ENCODE measurements at places on chromosomes 6 and 20.

DNA sequence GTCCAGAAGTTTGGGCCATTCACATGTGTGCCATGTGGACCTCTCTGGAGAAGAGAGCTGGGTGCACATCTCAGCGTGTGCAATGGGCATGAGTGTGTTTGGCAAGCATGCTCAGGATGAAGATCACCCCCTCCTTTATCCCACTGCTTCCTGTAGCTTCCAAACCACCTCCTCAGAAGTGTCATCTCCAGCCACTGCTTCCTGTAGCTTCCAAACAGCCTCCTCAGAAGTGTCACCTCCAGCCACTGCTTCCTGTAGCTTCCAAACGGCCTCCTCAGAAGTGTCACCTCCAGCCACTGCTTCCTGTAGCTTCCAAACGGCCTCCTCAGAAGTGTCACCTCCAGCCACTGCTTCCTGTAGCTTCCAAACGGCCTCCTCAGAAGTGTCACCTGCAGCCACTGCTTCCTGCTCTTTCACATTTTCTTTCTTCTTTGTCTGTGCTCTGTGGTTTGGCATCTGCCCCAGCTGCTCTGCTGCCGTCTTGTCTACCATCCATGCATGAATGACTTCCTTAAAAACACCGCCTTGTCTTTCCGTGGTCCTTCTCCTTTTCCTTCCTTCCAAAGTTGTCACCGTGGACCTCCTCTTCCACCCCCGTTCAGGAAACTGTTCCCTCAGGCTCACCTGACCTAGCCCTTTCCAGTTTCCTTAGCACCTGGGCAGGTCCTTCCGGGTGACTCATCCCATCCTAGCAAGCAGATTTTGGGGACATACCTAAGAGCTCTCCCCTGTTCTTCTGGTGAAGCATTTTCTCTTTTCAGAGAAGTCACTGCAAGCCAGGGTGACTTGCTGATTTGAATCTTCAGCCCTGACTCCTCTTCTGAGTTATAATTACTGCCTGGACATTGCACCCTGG lies 43.5 kb upstream of the TIAM2 start:
- DNase-seq, result no peak

GRCh38 chr6:150280703-150281102 lies 88.1 kb upstream of the IYD start:
- DNase-seq, result no peak

DNA sequence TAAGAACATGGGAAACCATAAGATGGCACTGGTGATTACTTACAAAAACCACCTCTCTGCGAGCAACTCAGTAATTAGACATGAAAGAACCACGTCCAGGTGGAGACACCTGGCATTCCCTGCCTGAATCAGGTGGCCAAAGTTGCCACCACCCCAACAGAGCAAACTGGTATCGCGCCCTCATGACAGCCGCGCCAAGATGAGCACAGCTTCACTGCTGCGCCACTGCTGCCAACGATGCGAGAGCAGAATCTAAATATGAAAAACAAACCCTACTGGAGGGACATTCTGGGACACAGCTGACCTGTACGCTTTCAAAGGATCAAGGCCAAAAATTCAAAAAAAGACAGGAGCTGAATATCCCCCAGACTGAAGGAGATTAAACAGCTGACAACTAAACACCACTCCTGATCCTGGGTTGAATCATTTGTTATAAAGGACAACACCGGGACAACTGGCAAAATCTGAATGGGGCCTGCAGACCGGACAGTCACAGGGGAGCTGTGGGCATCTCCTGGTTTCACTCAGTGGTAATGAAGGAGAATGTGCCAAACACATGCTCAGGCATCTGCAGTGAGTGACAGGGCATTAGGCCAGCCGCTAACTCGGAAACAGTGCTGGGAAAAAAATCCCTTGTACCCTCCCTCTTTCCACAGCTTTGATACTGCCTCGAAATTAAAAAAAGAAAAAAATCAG lies 17.4 kb downstream of the CST7 start:
- no peak for DNase-seq

GRCh38 chr20:17873410-17874270 lies 95.0 kb downstream of the SNX5 start:
- no peak for DNase-seq

DNA sequence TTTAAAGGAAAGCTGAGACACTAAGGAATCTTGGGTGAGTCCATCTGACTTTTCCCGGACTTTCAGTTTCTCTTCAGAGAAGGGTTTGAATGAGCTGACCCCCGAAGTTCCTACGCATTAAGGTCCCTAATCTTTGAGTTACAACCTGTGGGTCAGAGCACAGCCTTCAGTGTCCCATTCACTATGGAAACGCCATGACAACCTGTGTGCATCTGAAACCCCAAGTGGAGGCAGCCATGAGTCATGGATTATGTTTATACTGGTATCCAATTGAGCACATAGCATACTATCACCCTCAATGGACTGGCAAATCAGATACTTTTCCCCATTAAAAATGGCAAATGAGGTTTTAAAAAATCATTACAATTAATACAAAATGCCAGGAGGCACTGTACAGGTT lies 11.4 kb downstream of the MYLK4 start:
- no peak for DNase-seq

DNA sequence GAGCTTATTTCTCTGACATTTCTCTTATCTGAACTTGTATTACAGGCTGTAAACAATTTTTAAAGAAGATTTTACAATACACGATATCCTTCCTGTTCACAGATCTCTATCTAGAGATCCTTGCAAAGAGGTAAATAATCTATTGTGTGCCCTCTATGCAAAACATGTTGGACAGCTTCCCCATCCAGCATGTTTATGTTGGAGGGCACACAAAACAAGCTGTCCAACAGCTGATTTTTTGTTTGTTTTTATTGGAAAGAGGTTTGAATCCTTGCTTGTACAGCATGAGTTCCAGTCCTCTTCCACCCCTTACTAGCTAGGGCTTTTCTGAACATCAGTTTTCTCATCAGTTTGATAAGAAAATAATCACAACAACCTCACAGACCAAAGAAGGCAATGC lies 62.3 kb upstream of the SYNDIG1 start:
- no peak for DNase-seq

DNA sequence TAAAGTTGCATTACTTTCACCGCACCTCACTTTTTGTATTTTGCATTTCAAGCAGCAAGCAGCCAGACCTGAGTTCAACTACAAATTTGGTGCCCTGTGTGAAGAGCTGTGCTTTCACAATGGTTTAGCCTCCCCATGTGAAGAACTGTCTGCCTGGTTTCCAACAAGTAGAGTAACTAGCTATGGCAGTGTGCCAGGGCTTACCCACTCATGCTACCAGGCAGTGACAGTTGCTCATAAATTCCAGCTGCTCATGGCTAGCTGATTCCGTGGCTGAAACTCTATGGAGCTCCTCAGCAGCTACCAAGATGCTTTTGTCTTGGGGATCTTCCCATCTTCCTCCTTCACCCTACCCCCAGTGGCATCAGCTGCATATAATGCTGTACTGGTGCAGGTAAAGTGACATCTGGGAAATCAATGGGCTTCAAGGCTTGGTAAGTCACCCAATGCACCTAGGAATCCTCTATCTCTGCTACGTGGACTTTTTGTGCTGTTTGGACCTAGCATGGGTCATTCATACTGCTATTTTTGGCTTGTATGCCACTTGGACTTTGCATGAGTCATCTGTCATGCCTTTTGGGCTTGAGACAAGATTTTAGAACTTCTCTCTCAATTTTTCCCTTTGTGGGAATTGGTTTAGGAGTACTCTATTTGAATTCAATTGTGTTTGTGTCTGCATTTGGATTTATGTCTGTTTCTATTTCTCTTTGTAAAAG lies 176.5 kb upstream of the GJE1 start:
- DNase-seq, result no peak

DNA sequence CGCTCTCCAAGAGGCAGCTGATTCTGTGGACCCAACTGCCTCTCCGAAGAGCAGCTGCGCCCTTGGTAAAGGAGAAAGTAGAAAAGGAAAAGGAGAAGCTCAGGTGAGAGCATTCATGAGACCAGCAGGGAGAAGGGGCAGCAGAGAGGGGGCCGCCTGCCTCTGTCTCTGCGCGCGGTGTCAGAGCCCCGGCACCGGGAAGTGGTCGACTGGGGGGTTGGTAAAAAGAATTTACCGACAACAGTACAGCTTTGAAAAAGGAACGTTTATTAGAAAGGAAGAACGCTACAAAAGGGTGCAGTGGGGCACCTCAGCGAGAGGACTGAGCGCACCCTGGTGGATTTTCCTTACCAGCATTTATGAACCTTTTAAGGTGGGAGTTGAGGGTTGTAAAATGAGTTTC lies 61.9 kb downstream of the GPR6 start:
- DNase-seq, result no peak

DNA sequence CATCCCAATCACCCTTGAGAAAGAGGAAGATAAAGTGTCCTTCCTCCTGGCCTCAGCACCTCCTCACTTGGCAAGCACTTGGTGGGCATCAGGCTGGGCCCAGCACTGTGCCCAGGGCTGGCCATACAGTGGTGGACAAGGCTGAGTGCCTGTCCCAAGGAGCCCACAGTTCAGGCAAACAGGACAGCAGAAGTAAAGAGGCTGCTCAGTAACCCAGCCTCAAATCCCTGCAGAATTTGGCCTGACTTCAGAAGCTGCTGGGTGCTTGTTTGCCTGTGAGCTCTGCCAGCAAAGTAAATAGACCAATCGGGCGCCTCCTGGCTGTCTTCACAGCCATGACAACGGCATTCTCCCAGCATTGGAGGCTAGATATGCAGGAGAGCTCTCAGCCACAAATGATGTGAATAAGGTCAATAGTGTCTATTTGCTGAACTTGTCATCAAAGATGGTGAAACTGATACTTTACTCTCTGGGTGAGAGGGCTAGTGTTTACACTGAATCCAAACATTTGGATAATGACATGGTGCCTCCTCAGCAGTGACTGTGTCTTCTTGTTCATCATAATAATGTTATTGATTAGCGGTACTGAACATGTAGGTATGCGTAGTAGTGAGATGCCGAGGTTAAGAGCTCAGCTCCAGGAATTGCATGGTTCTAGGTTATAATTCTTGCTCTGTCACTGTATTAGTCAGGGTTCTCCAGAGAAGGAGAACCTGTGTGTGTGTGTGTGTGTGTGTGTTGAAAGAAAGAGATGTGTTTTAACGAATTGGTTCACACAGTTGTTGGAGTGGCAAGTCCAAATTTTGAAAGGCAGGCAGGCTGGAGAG lies 36.9 kb upstream of the FANCE start:
- no peak for DNase-seq

DNA sequence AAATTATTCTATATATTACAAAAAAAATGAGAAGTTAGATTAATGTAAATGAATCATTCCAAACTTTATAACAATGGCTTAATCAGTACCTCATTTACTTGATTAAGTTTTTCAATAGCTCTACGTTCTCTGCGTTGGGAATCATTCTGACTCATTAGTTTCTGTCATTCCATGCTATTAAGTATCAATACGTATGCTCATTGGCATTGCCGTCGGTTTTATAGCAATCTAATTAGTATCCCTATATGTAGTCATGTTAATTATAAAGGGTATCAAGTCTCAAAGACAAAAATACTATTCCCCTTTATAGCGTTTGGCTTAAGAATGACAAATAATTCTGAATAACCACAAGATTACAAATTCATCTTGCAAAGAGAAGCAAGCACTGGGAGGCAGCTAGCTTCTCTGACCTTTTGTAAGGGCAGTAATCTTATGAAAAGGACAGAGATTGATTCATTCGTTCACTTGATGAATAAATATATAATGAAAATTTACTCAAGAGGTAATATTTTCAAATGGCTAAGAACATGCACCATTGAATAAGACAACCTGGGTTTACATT lies 41.8 kb downstream of the OLIG3 start:
- DNase-seq, result no peak

DNA sequence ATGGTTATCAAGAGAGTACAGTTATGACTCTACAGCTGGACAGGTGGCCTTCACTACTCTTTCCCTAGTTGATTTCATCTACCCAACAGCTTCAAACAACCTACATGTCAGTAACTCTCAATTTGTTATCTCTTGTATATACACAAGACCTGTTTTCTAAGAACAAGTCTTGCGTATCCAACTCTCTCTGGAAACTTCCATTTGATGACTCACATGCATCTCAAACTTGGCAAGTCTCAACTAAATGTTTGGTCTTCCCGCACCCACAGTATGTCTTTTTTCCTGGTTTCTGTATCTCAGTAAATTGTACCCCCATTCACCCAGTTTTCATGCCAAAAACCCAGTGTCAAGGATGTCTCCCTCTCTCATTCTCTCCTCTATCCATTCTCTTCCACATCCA lies 97.7 kb downstream of the BTBD9 start:
- DNase-seq, result no peak

- DNase-seq, result no peak
Observed at GRCh38 chr6:111550195-111550594, 55.5 kb downstream of the TRAF3IP2 start.

DNA sequence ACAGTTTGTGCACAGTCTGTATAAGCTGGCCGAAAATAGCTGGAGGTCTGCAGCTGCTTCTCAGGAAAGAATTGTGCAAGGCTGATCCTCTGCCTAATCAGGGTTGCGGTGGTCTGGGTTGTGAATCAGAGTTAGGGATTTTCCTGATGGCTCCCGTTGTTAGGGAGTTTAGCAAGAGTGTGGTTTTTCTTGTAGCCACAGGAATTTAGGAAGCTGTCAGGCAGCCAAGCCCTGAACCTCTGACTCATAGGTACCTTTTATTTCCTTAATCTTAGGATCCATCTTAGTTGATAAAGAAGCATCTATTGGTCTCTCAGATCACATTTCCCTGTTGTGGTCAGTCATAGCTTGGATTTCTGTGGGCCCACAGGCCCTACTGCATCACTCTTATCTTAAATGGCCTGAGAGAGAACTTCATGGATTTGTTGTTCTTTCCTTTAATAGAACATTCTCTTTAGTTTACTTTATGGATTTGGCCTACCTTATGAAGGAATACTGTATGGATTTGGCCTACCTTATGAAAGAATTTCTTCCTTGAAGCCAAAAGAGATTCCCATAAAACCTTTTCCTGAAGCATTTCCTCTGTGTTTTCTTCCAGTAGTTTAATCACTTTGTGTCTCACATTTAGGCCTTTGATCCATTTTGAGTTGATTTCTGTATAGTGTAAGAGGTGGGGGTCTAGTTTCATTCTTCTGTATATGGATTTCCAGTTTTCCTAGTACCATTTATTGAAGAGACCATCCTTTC lies 10.3 kb downstream of the KIF25 start:
- no peak for DNase-seq

GRCh38 chr20:22684072-22684762 lies 99.8 kb upstream of the FOXA2 start:
- no peak for DNase-seq

Data from stimulated activated CD8-positive, alpha-beta memory T cell treated with anti-CD3 and anti-CD28 coated beads, Interleukin-4, amount 100 ng/mL, for 4 hours (primary cell).